Activated CD4-positive, alpha-beta T cell treated with anti-CD3 and anti-CD28 coated beads, Interleukin-2, amount 50 U/mL, for 24 hours (primary cell): ENCODE measurements at places on chromosomes 6 and 20.

DNA sequence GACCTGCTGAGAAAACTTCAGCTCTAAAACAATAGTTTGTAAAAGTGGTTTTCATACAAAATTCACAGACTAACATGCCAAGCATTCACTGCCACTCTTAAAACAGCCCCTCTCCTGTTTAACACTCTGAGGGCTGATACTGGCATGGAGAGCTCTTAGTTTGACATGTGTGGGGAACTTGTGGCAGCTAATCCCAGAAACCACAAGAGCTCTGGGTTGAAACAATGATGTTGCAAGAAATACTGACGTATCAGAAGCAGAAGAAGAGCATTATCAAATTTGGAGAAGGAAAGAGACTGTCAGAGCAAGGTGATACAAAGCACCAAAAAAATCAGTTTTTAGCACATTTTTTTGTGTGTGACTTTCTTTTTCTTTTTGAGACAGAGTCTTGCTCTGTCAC lies 5.1 kb downstream of the BEND3 start:
- no peak for DNase-seq

- DNase-seq: no peak
Observed at GRCh38 chr20:47125508-47125757, 230.8 kb downstream of the EYA2 start.

GRCh38 chr20:43917380-43917779 lies 2.7 kb downstream of the TOX2 start:
- DNase-seq: no peak

DNA sequence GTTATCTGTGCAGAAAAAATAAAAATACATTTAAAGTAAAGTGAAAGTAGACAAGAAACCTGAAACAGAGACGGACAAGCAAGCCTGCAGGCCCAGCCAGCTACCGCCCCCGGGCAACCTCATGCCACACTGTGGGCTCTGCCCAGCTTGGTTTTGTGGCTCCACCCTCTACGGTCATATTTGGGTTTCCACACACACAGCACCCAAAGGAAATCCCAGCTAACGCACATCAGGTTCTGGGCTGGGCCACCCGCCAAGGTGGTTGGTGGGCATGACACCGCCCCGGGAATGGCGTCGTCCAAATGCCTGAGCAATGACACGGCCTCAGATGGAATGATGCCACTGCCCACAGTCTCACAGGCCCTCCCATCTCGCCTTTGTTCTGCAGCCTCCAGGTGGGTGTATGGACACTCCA lies 22.9 kb downstream of the FAM110A start:
- no peak for DNase-seq

DNA sequence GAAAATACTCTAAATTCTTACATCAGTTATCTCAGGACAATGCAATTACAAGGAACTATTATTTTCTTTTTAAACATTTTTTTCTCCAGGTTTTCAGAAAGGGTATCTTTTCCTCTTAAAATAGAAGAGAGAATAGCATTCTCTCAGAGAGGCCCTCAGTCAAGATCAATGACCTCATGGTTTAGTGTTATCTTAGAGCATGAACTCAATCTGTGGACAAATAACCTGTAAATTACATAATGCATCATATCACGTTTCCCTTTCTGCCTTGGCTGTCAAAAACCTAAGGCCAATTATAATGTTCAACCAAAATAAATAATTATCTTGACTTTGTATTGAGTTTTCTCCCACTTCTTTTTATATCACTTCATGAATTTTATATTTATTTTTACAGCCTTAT lies 202.2 kb downstream of the SLC24A3 start:
- no peak for DNase-seq

GRCh38 chr6:133990321-133990720 lies 37.3 kb downstream of the TBPL1 start:
- DNase-seq: no peak

DNA sequence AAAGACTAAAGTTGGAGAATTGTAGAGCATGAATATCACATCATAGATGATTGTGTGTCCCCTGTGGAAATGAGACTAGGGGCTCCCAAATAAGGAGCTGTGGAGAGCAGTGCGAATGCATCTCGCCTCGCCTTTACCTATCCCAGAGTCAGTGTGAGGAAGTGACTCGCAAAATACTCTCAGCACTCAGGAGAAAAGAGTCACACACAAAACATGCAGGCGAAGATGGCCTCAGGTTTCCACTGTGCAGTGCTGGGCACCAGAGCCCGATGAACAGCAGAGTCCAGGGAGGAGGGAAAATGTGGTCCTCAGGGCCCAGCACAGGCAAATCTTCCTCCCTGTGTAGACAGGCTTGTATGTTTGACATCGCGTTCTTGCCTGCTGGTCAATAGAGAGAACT lies 126.5 kb upstream of the AFDN start:
- DNase-seq: no peak

GRCh38 chr20:22925613-22925983 lies 109.5 kb upstream of the SSTR4 start:
- no peak for DNase-seq

- no peak for DNase-seq
Observed at GRCh38 chr6:16872543-16873235, 111.4 kb upstream of the ATXN1 start.

- no peak for DNase-seq
Observed at GRCh38 chr20:32336918-32337347, 21.2 kb upstream of the ASXL1 start.

- DNase-seq: no peak
Observed at GRCh38 chr6:4180652-4181255, 45.4 kb upstream of the ECI2 start.

DNA sequence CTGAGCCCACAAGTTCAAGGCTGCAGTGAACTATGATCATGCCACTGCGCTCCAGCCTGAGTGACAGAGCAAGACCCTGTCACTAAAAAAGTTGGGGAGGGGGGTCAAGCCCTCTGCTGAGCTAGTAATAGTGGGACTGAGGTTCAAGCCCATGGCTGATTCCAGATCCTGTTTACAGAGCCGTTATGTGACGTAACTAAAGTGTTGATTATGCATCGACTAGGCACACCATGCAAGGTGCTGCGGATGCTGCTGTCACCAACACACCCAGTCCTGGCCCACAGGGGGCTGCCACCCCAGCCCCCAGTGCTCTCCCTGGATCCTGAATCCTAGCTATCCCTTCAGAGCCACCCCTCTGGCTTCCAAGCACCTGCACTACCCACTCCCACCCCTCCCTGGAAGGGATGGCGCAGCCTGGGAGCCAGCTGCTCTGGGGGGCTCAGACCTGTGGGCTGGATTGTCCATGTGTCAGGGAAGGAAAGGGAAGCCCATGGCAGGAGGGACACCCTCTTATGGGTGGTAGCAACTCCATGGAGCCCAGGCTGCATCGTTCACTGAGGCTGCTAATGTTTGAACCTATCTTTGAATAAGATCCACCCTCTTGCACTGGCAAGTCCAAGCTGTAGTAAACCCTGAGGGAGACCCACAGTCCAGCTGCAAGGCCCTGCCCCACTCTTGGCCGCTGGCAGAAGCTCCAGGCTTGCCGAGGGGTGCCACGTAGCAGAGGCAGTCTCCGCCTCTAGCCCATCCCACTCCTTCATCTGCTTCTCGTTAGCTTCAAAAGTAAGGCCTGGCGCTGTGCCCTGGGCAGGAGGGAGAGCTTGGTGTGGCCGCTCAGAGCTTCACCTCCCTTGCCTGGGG lies 95.0 kb downstream of the SNX5 start:
- DNase-seq: no peak

- no peak for DNase-seq
Observed at GRCh38 chr6:156827382-156827781, 50.2 kb downstream of the ARID1B start.
